Astrocyte (in vitro differentiated cells and primary cell): ENCODE measurements at places on chromosomes 3 and 15. TPM values are rescaled to one million over a fixed set of nuclear protein-coding genes. Genes with fewer than 3 reads are reported as not detected.

DNA sequence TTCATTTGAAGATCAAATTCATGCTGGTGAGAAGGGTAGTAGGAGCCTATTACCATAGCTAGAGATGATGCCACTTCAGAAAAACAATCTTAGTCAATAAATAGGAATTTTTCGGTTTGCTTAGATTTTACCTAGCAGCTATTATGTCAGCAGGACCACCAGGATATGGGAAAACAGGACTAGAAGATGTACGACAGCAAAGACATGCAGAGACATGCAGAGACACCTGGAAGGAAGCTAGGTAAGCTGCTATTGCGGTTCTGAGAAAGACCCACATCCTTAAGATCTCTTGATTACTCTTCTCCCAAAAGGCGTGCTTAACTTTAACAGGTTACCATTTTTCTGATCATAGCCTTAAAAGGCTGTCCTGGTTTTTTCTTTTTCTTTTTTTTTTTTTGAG is 64.8 kb upstream of the THSD4 start:
- H3K27ac ChIP-seq, result peak overlapping the region; percentile 99
- peaks cover 38% of the 10 kb centered on the region for H3K4me1 ChIP-seq
- DNase-seq, result no peak
- H3K36me3 ChIP-seq, result no peaks in the 10 kb centered on the region
- H3K4me3 ChIP-seq, result no peak overlapping the region

SMCO1 gene
- not detected in 2 replicates for total RNA-seq

GRCh38 chr15:63388511-63388910 is 6.9 kb upstream of the CA12 start:
- no peaks in the 10 kb centered on the region for H3K36me3 ChIP-seq
- H3K4me1 ChIP-seq, result peaks cover 3% of the 10 kb centered on the region
- no peak for DNase-seq
- no peaks in the 10 kb centered on the region for H3K27me3 ChIP-seq

DNA sequence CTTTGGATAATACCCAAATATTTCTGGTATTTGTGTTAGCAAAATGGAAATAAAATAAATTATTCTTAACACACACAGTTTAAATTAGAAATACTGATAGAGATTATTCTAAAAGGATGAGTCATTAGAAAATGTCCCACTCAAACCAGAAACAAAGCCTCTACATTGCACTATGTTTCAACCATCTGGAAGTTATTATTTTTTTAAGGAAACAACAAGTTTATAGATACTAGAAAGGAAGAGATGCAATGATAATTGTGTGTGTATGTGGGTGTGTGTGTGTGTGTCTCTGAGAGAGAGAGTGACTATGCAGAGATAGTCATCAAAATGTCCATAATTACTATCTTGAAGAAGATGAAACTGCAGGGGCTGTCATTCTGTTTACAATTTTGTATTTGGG is 1340.5 kb downstream of the ROBO1 start:
- no peak overlapping the region for H3K4me3 ChIP-seq
- peak; percentile 13 for DNase-seq
- no peaks in the 10 kb centered on the region for H3K4me1 ChIP-seq
- H3K36me3 ChIP-seq, result no peaks in the 10 kb centered on the region

CTXN2 gene
- total RNA-seq, result not detected in 2 replicates

GRCh38 chr3:63687278-63688225 is 35.1 kb downstream of the SNTN start:
- no peaks in the 10 kb centered on the region for H3K27me3 ChIP-seq
- no peak overlapping the region for H3K27ac ChIP-seq
- DNase-seq, result peak; percentile 20
- no peaks in the 10 kb centered on the region for H3K36me3 ChIP-seq
